Cerebellar nuclear complex (tissue), 1 donor: ENCODE measurements at places on chromosomes 16 and 17.

DNA sequence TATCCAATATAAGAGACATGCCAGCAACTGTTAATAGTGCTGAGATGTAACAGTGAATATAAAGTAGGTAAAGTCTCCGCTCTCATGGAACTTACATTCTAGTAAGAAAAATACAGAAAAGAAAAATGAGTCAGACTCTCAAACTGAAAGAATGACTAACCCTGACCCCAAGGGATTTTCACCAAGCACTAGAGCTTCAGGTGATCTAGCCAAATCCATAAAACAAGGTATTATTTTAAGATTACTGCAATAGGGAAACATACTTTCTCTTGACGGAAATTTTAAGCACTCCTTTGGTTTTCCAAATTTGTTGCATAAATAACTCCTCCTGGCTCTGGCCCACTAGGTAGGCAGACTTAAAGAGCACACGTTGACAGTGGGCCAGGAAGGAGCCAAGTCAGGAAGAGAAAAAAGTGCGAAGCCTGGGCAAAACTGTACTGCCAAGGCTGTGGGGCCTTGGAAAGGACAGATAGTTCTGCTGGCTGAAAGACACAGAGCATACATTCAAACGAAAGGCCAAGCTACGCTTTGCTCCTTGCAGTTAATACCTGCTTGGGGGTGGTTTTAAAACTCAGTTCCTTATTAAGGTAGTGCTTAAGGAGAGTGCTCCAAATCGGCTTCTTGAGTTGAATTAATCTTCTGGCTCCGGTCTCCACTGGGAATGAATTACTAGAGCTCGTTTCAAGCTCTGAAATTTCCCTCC lies 1.4 kb downstream of the GOT2 start:
- DNase-seq: no peak

DNA sequence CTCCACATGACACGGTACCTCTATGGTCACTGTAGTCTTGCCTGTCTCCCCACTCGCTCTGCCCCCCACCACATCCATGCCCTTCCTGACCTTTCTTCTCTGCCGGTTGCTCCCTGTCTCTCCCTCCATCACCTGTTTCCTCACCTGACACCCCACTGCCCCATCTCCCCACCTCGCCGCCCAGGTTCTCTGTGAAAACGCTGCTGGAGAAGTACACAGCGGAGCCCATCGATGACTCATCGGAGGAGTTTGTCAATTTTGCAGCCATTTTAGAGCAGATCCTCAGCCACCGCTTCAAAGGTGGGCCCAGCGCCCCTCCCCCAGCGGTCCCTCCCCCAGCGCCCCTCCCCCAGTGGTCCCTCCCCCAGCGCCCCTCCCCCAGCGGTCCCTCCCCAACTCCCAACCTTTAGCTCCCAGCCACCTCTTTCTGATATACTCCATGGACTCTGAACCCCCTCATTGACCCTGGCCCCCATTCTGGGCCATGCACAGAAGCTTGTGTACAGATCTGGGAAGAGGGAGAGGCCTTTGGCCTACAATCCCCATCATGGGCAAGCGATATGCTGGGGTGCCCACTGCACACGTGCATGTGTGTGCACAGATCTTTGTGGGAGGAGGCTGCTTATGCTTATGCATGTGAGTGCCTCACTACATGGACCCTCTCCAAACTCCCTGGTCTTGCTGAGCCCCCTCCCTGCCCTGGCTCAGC lies 4.1 kb downstream of the RUNDC3A start:
- no peak for DNase-seq

- no peak for DNase-seq
Observed at GRCh38 chr16:67752641-67753040, 33.5 kb upstream of the GFOD2 start.

- no peak for DNase-seq
Observed at GRCh38 chr17:81328978-81329926, 34.1 kb upstream of the SLC38A10 start.

DNA sequence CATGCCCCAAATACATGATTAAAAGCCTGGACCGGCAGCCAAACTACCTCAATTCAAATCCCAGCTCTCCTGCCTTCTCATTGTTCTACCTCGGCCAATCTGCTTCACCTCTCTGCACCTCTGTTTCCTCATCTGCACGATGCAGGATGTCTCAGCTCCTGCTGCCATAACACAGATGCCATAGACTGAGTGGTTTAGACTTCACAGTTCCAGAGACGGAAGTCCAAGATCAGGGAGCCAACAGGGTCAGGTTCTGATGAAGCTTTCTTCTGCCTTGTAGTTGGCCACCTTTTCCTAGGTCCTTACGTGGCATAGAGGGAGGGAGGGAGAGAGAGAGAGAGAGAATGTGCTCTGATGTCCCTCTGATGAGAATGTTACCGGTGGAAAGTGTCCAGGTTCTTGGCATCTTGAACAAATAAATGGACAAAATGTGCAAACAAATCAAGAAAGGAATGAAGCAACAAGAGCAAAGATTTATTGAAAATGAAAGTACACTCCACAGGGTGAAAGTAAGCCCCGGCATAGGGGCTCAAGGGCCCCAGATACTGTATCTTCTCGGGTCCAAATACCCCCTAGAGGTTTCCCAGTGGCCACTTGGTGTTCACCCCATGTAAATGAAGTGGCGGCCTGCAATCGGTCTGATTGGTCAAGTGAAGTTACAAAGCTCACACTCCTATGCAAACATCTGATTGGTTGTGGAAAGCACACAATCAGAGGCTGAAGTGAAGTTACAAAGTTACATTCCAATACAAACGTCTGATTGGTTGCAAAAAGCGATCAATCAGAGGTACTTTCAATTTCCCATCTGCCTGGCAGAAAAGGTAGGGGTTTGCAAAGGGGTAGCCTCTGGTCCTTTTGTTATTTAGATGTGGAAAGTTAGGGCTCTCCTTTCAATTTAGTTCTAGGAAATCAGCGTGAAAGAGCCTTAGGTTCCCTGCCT lies 43.3 kb upstream of the ZCCHC14 start:
- DNase-seq: no peak

DNA sequence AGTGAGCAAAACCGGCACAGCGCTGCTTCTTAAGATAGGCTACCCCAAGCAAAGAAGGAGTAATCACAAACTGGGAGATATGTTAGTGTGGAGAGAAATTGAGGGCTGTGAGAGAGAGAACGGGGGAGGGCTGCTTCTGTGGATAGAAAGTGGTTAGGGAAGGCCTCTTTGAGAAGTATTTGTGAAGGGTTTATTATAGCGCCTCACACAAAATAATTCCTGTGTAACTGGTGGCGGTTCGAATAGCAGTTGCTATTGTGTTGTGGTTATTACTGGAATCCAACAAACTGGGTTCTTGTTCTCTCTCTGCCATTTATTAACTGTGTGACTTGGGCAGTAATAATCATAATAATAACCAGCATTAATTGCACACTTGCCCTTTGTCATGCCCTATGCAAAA lies 9.2 kb upstream of the CISD3 start:
- DNase-seq: no peak

DNA sequence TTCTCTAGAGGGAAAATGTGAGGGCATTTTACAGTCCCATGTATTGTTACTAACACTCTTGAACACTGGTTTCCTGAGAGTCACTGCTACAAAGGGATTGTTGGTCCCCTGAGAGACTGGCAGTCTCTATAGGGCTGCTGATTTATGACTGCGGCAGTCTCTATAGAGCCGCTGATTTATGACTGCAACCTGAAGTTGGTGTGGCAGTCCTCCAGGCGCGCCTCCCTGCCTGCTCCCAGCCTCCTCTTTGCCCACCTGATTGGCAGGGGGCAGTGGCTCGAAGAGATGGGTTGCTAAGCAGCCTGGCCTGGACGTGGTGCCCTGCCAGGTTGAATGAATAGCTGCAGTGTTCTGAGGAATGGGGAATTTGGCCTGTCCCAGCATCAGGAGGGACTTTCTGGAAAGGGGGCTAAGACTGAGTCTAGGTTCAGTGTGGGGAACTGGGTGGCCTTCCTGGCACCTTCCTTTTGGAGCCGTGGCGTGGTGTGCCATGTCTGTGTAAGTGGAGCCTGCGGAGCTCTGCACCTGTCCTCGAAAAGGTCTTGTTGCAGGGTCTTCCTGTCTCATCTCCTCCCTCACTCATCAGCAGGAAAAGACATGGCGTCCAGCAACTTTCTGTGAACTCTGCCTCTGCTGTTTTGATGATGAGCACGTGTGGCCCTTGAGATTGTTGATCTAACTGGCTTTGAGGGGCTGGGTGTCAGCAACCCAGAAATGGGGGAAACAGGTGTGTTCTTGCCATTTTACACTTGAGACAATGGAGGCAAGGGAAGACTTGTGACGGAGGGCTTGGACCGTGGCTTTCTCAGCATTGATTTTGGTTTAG lies 24.9 kb downstream of the SAP30BP start:
- DNase-seq: no peak

DNA sequence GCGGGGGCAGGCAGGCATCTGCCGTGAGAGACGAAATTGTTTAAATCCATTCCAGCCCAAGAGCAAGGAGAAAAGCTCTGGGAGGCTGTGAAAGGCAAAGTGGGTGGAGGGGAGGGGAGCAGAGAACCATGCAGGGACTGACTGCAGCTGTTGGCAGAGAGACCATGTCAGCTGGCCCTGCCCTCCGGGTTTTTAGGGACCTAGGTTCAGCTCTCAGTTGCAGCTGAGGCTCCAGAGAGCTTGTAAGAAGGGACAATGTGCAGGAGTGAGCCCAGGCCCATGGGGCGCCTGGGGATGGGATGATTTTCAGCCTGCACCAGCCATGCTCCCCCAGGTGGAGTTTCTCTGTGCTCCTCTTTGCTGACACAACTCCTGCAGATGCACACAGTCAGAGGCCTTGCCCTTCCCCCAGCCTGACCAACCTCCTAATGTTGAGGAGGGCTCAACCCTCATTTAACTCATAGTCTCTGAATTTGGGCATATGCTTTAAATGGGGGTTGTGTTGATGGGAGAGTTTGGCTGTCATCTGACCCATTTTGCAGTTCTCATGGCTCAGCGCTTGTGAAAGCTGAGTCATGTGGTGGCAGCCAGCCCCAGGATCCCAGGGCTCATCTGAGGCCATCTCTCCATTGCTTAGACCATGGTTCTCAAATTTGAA lies 70.9 kb downstream of the PLXDC1 start:
- DNase-seq: no peak

DNA sequence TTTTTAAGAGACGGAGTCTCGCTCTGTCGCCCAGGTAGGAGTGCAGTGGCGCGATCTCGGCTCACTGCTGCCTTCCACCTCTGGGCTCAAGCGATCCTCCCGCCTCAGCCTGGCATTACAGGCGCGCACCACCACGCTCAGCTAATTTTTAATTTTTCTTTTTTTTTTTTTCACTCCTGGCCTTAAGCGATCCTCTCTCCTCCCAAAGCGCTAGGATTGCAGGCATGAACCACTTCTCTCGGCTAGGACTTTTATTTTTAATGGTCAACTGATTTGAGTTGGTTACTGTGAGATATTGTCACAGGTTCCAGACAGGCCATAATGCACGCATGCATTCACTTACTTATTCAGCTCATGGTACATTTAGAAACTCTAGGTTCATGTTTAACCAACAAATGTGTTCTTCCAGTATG lies 888 bp downstream of the PIGW start:
- no peak for DNase-seq

DNA sequence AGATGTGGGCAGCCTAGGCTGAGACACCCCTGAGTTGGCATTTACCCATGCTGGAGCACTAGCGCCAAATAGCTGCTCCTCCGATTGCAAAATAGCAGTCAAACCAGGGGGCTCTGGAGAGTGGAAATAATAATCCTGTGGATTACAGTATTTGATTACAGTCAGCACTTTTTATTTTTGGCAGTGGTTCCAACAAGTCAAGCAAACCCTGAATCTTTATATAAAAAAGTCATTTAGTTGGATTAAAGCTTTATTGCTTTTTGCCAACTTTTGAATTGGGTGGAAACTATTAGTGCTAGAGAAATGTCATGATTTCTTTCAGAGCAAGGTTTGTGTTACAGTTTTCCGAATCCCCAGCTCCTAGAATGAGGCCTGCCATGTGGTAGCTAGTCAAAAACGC lies 99.3 kb upstream of the FAM20A start:
- no peak for DNase-seq

GRCh38 chr16:35908942-35909341 lies 2449.5 kb downstream of the TP53TG3F start:
- no peak for DNase-seq

DNA sequence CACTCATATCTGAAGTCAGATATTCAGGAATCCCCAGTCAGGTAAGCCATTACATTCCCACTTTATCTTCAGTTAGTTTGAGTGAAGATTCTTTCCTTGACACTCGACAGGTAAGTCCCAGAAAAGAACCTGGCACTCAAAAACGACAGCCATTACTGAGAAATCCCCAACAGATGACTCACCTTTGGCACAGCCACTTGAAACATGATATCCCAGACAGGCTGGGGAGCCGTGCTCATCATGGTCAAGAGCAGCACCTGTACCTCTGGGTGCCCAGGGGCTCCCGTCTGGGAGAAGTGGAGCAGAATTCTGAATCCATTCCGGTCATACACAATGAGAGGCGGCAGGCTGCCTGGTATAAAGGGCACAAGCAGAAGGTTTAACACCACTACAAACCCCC lies 16.8 kb upstream of the COG7 start:
- DNase-seq: no peak

DNA sequence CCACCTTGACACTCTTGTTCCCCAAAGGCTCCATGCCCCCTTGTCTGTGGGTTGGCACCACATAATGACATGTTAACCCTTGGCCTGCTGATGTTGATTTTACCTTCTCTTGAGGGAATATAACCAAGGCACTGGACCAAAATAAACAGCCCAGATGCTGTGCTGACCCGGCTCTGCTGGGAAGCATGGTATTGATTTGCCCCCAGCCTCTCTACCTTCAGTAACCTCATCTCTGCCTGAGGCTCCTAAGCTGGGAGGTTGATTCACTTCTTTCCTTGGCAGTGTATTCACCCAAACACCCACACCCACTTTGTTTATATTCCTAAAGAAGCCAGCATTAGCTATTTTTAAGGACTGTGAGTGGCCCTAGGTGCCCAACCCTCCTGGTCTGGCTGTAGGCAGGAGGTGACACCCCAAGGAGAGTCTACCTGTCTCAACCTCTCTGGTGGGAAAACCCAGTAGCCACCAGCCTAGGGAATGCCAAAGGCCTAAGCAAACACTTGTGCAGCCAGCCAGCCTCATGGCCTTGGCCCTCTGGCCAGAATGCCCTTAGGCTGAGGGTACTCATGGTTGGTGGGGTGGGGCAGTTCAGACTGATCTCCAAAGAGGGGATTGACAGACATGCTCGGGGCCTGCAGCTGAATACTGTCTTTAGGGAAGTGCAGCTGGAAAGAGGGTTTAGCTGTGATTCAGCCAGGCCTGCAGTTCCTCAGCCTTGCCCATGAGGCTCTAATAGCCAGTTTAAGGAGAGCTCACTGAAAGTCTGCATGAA lies 42.7 kb downstream of the GNAO1 start:
- no peak for DNase-seq
